ENCODE measurements at places on chromosomes 12 and 14.

GRCh38 chr14:102593061-102593824 lies 794 bp downstream of the RCOR1 start:
- DNase-seq = peak; percentile 23

DNA sequence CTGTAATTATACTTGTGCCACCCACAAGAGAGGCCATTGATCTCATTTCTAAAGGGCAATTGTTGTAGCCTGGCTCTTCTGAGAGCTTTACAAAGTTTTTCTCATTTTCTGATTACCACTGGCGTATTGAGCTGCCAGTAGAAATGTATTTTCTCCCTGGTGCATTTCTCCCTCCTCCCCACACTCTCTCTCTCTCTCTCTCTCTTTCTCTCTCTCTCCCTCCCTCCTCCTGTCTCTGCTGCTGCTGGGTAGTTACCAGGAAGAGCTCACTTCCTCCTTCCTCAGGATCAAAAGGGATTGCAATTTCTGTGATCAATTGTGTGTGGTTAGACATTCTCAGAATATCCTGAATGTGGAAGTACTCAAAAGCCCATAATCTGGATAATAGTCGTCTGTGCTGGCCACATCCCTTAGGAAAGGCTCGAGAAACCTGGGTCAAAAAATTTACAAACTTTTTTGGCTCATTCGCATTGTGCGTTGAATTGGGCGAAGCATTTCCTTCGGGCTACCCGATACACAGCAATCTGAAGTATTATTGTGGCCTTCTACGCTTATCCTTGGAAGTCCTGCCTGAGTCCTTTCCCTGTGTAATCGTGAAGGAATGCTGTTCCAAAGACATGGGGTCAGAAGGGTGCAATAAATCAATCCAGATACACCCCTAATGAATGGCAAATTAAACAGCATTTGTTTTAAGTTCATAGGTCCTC lies 254.8 kb downstream of the MSRB3 start:
- no peak for DNase-seq

DNA sequence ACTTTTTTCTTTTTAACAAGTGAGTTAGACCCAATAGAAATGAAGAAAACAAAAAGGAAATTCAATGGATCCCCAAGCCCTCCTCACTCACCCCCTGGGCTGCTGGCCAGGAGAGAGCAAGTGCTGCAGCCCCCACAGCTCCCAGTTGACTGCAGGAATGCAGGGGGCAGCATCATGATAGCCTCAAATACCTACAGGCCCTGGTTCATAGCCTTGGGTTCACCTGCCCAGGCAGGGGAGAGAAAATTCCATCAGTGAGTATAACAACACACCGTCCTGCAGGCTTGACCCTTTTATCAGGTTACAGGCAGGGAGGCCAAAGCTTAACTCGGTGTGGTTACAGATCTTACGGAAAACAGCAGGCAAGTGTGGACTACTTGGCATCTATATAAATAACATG lies 76.3 kb downstream of the PHLDA1 start:
- no peak for DNase-seq

GRCh38 chr12:46786774-46787173 lies 39.0 kb downstream of the SLC38A4 start:
- DNase-seq = no peak

- DNase-seq = no peak
Measured at GRCh38 chr14:22657861-22658260, 13.7 kb upstream of the OR6J1 start.

- DNase-seq = no peak
Measured at GRCh38 chr12:38465020-38465419, 148.4 kb downstream of the ALG10B start.

GRCh38 chr12:12651752-12652151 lies 40.1 kb downstream of the CREBL2 start:
- no peak for DNase-seq

- no peak for DNase-seq
Measured at GRCh38 chr14:64766430-64767151, 62.4 kb downstream of the PLEKHG3 start.

- DNase-seq = no peak
Measured at GRCh38 chr12:105170139-105170538, 62.6 kb downstream of the WASHC4 start.

- no peak for DNase-seq
Measured at GRCh38 chr14:91058042-91058581, 2.3 kb downstream of the RPS6KA5 start.

GRCh38 chr12:70507442-70507841 lies 129.8 kb downstream of the PTPRB start:
- DNase-seq = no peak
